ENCODE measurements at places on chromosomes 13 and 19.

GRCh38 chr13:101775267-101775666 lies 322.8 kb downstream of the ITGBL1 start:
- no peak for DNase-seq

GRCh38 chr19:40763963-40764362 lies 11.4 kb upstream of the MIA start:
- no peak for DNase-seq

- no peak for DNase-seq
Observed at GRCh38 chr13:70432276-70432805, 324.1 kb upstream of the KLHL1 start.

- DNase-seq, result peak; percentile 46
Observed at GRCh38 chr19:3698974-3699740, 1.1 kb downstream of the PIP5K1C start.

DNA sequence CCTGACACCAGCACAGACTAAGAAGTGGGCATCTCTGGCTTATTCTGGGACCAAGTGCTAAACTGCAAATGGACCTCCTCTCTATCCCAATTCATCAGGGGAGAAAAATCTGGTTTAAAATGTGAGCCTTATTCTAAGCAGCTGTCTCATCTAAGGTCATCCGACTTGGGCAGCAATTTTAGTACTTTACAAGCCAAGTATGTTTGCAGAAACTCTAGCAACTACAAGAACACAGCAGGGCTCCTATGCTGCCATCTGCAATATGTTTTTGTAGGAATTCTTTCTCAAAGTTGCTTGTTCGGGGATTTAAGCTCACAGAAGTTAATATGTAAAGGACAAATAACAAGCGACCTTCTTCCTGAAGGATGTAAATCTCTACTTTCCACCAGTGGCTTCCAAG lies 113.1 kb downstream of the FOXO1 start:
- no peak for DNase-seq

GRCh38 chr19:15779756-15780476 lies 7.5 kb upstream of the OR10H5 start:
- peak; percentile 81 for DNase-seq

DNA sequence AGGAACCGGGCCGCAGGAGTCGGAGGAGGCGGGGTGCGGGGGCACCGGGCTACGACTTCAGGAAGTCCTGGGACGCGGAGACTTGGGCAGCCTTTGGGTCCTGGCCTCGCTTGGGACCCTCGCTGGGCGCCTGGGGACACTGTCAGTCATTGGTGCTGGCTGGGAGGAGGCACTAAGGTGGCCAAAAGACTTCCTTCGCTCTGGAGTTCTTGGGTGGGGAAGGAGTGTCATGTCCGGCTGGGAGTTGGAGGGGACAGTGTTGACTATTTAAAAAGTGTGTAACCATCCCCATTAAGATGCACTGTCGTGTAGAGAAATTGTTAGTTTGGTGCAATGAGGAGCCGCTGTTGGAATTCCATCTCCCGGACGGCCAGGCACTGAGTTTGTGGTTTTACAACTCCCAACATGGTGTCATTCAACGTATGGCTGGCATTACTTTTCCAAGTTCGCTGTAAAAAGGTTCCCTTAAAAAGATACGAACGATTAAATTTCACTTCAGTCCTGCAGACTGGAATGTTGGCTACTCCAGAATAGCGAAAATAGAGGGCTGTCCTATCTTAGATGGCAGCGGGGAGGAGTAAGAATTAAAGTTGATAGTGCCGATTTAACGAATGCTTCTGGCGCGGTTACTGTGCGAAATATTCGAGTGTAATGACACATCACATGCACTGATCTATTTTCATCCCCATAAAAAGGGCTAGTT lies 776 bp downstream of the DNAJC3 start:
- no peak for DNase-seq

GRCh38 chr13:100349594-100349993 lies 239.0 kb downstream of the GGACT start:
- DNase-seq, result no peak

DNA sequence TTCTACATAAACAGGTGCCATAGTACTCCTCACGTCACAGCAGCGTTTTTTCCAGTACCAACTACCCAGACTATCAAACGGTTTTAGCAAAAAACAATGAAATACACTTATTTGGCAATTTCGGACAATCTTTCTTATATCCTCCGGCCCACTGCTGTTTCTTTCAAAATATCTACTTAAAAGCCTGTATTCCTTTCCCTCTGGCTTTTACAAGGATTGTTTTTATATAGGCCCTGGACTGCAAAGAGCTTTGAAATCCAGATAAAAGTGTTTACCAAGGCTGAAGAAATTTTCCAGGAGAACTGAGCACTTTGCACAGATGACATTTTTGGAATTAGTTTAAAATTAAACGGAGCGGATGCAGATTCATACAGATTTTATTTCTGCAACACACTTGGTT lies 255.9 kb upstream of the STARD13 start:
- no peak for DNase-seq

- DNase-seq, result no peak
Observed at GRCh38 chr13:29664591-29664990, 69.1 kb upstream of the SLC7A1 start.

- DNase-seq, result no peak
Observed at GRCh38 chr19:21308773-21309172, 20.4 kb downstream of the ZNF708 start.

- DNase-seq, result peak; percentile 82
Observed at GRCh38 chr19:45508861-45509691, 1.8 kb downstream of the VASP start.

DNA sequence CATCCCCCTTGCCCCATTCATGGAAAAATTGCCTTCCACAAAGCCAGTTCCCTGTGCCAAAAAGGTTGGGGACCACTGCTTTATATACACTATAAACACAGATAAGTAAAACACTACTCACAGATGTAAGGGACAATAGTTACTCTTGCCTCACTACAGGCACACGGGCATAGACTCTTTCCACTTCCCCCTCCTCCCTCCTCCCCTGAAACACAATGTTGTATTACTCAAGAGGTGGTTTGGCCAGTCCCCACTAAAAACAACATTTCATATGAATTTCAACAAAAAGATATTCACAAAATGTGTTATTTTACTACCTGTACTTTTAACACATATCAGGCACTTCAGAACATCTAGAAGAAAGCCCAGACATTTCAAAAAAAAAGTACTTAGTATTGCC lies 45.1 kb downstream of the EPSTI1 start:
- DNase-seq, result no peak

DNA sequence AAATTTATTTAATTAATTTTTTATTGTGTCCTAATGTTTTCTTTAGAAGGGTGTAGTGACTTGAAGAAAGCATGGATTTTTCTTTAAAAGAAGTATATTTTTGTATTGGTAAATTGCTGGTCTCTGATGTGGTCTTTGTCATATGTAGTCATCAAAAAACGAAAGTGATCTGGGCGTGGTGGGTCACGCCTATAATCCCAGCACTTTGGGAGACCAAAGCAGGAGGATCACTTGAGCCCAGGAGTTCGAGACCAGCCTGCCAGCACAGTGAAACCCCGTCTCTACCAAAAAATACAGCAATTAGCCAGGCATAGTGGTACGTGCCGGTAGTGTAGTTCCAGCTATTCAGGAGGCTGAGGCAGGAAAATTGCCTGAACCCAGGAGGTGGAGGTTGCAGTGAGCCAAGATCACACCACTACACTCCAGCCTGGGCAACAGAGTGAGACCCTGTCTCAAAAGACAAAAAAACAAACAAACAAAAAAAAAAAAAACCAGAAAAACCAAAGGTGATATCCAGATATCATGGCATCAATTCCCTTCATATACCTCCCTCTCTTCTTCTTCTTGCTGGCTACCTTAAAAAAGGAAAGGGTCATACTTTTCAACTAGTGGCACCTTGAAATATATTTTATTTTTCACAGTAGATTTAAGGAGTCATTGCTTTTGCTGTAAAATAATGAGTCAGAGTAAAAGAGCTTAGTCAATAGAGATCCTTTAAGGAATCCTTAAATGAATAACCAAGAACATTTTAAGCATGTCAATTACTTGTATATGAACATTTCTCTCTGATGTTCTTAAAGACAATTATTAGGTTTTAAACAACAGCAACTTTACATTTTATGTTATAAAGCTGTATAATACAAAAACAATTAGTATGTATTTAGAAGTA lies 19.9 kb downstream of the KCTD4 start:
- no peak for DNase-seq

GRCh38 chr19:58460039-58460438 lies 6.8 kb upstream of the ZNF324 start:
- no peak for DNase-seq

DNA sequence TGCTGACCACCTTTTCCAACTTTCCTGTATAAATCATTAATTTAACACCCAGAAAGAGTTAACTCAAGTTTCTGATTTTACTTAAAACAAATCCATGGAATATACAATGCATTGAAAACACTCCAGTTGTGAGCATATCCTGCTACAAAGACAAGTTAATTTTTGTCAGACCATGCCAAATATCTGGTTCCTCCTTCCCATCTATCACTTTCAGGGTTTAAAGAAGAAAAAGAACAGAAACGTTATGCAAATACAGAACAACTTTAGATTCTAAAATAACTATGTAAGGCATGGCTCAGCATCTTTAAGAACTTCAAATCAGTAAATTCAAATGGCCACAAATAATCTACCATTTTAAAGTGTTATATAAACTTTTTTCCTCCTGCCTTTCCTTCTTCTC lies 14.9 kb downstream of the MRPS31 start:
- no peak for DNase-seq

- DNase-seq, result no peak
Observed at GRCh38 chr13:34307607-34308006, 489.7 kb downstream of the RFC3 start.

DNA sequence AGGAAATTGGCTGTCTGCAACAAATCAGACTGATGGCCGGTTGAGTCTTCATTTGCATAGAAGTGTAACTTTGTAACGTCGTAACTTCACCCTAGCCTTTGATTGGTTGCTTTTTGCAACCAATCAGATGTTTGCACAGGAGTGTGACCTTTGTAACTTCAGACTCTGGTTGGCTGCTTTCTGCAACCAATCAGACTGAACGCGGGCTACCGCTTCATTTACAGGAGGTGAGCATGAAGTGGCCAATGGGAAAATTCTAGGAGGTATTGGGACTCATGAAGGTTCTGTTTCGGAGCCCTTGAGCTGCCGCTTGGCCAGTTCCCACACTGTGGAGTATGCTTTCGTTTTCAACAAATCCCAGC lies 441 bp upstream of the ZNF559 start:
- DNase-seq, result peak; percentile 64

GRCh38 chr19:43524922-43525835 lies 1.8 kb downstream of the ETHE1 start:
- peak; percentile 50 for DNase-seq

GRCh38 chr19:28569132-28570131 lies 643.5 kb downstream of the UQCRFS1 start:
- DNase-seq, result no peak

- DNase-seq, result peak; percentile 81
Observed at GRCh38 chr19:40601134-40601974, at the start of gene LTBP4. Gene LTBP4 (plus strand): TSS chr19:40601369. CDS start chr19:40601388, 19 bp downstream.

GRCh38 chr19:2425622-2426581 lies 1.5 kb downstream of the TIMM13 start:
- no peak for DNase-seq

GRCh38 chr13:39963612-39964011 lies 308.1 kb downstream of the COG6 start:
- DNase-seq, result no peak

DNA sequence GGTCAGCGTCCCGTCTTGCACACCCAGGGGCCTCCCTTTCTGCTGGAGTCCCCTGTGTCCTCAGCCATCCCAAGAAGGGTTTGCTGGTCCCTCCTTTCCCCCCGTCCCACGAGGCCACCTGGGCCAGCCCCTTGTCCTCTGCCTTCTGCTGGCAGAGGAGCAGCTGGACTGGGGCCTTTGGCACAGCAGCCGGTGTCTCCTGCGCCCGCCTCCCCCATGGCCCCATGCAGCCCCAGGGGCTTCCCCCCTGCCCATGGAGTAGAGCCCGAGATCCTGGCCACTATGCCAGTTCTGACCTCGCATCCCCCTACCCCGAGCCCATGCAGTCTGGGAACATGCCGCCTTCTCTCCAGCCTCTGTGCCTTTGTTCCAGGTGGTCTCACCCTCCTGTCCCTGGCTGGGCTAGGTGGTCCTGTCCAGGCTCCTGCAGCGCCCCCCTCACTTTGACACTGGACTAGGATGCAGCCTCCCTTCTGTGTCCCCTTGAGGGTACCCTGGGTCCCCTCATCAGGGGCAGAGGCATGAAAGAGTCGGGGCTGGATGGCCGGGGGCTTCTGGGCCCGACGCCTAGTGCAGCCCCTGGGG lies 5.7 kb upstream of the GARIN5A start:
- no peak for DNase-seq
